NCI-H748 treated with DMSO at 0.1 percent for 48 hours (cell line): ENCODE measurements at places on chromosomes 7 and 10.

DNA sequence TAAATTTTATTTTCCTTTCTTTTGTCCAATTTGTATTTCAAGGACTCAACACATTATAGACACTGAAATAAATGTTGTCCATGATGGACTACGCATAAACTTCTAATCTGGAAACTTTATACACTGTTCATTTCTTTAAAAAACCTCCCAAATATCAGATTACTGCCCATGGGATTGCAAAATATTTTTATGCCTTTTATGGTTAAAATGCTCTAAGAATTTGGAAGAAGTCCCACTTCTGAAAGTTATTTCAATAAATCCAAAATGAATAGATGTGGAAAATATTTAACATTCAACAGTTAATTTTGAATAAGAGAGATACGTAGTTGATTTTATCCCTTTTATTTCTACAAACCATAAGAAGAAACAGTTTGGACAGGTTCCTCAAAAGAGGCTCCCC, 46.1 kb downstream of the CABCOCO1 start:
- DNase-seq = no peak

- no peak for DNase-seq
Observed at GRCh38 chr7:130047831-130048230, 3.3 kb downstream of the ZC3HC1 start.

DNA sequence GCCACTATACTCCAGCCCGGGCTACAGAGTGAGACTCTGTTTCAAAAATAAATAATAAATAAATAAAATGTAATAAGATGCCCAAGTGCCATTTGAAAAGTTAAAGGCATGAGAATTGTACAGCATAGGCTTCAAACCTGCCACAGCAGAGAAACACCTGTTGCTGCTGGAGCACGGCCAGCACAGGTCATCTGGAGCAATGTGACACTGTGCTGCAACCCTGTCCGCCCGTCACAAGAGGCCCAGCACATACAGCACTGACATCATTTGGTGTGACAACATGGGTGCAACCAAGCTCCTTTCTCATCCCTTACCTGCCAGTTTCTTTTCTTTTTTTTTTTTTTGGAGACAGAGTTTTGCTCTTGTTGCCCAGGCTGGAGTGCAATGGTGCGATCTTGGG, 1.3 kb downstream of the RFC2 start:
- DNase-seq = no peak

- no peak for DNase-seq
Observed at GRCh38 chr10:63767138-63767801, 246.1 kb downstream of the REEP3 start.

- no peak for DNase-seq
Observed at GRCh38 chr10:474406-474805, 215.1 kb downstream of the DIP2C start.

GRCh38 chr10:2978574-2979273, 88.6 kb upstream of the PFKP start:
- DNase-seq = no peak

- no peak for DNase-seq
Observed at GRCh38 chr10:35642793-35643114, 658 bp upstream of the FZD8 start.

DNA sequence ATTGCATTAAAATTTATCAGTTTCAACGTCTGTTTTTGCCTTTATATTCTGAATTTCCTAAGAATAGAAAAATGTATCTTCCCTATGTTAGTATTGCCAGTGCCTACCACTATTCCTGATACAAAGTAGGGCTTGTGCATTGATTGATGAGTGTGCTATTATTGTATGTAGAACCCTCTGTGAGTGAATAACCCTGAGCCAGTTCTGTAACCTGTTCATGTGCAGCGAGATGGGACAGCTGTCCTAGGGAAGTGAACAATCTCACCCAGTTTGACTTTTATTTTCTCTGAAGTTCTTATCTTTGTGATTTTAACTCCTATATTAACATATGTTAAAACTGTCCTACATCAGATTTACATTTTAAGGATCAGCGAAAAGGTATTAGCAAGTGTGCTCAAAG, 178.4 kb upstream of the ADO start:
- DNase-seq = no peak

GRCh38 chr7:24932815-24933214, 47.2 kb downstream of the OSBPL3 start:
- no peak for DNase-seq

- DNase-seq = no peak
Observed at GRCh38 chr7:156378806-156379205, 261.8 kb upstream of the RNF32 start.

DNA sequence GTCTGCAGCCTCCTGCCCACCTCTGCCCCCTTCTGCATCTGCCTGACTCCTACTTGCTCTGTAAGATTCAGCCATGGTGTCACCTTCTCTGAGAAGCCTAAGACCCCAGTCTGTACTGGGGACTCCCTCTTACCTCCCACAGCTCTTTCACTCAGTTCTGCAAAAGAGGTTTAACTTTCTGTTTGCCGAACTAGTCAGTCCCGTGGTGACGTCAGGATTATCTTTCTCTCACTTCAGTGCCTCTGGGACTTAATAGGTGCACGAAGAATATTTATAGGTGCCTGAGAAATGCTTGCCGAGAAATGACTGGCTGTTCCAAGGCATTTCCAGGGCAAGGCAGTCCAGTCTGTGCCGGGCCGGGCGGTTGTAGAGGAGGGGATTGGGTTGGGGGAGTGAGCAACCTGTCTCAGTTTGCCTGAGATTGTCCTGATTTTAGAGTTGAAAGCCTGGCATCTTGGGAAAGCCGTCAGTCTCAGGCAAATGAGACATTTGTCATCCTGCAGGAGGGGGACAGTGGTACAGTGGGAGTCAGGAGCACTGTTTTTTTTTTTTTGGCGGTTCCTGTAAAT, 227.5 kb upstream of the NPVF start:
- no peak for DNase-seq

- no peak for DNase-seq
Observed at GRCh38 chr10:15197276-15197675, 28.8 kb upstream of the NMT2 start.

GRCh38 chr10:70331486-70332268, 47.9 kb upstream of the NPFFR1 start:
- peak; percentile 38 for DNase-seq
